ENCODE measurements at places on chromosomes 5 and 9.

DNA sequence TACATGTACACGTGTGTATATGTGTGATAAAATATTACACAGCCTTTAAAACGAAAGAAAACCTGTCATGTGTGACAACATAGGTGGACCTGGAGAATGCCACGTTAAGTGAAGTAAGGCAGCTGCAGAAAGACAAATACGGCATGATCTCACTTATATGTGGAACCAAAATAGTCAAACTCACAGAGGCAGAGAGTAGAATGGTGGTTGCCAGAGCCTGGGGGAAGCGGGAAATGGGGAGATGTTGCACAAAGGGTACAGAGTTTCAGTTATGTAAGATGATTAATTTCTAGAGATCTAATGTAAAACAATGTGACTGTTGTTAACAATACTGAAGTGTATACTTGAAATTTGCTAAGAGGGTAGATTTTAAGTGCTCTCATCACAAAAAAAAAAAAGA lies 34.8 kb downstream of the ADAMTS12 start:
- DNase-seq: no peak

GRCh38 chr5:157855404-157855994 lies 3.4 kb downstream of the CLINT1 start:
- peak; percentile 60 for DNase-seq

DNA sequence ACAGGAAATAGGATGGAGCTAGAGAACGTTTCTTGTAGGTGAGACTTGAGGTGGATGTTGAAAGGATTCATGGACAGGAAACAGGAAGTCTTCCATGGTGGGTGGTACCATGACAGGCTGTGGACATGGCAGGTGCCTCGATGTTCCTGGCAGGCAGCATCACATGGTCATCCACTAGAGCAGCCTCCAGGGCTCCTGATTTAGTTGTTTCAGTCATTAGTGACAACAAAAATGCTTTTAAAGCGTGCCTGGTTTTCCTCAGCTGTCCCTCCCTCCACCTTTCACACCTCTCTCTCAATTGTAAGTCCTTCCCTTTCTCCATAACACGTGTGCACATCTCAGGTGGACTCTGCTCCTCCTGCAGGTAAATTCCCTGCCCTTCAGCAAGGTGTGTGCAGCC lies 25.2 kb upstream of the ASPN start:
- DNase-seq: no peak

DNA sequence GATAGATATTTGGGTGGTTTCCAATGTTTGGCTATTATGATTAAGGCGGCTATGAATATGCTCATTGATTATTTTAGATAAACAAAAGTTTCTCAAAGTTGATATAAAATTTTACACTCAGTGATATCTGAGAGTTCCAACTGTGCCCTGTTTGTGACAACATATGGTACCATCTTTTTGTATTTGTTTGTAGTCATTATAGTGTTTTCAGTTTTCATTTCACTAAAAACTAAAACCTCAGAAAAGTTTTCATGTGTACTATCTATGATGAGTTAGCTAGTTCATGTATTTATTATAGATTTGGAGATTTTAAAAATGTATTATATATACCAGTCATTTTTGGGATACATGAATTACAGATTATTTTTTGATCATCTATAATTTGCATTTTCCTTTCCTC lies 1111.4 kb downstream of the CDH18 start:
- DNase-seq: no peak

GRCh38 chr9:91789941-91790340 lies 160.1 kb downstream of the ROR2 start:
- DNase-seq: no peak

GRCh38 chr5:56080375-56081052 lies 85.8 kb upstream of the IL6ST start:
- DNase-seq: no peak

DNA sequence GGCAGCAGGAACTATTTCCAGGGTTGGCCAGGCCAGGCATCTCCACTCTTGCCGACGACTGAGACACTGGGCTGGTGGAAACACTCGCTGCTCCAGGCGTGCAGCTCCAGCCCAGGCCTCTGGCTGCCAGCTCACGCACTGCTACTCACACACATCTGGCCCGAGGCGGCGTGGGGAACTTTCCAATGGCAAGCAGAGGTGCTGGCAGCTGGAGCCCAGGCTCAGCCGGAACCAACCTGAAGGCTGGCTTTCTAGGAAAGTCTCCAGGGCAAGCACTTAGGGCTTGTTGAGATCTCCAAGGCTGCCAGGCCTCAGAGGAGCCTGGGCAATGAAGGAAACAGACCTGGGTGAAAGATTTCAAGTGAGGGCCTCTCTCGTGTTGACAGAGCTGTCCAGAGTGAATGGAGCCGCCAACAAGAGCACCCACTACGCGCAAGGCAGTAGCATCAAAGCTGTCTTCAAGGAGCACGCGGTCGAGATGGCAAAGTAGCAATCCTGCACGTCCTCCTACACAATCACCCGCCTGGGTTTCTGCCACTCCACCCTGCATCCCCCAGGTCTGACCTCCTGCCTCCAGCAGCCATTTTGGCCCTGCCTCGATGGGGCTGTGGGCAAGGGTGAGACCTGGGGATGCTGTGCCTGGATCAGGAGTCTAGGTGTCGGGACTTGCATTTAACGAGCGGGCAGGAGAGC lies 14.4 kb downstream of the SH3PXD2B start:
- DNase-seq: no peak

DNA sequence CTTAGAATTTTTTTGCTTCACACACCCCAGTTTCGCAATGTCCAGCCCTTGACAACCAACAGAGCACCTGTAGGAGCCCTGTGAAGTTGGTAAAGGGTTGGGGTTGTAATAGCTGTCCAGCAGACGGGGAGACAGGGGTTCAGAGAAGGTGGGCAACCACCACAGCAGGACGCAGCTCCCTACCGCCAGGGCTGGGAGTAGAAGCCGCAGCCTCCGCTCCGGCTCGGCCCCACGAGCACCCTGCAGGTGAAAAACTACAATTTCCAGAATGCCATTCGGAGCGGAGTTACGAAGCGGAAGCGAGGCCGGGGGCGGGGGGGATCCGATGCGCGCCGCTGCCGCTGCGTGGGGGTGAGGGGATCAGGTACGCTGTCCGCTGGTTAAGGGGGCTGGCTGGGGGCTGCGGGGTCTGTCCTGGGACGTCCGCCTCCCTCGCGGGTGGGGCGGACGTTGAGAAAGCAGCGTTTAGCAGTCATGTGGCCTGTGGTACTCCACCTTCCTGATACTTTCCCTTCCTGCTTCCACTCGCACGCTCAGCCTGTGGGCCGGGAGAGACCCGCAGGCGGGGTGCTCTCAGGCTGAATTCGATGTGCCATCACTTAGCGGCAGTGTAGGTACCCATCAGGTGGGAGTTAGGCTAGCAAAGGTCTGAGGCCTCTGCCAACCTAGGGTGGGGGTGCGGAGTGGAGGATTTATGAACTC lies at the start of gene TRMT10B:
Gene TRMT10B, plus strand, starts transcription at position 317 of the 702 bp plus-strand sequence. CDS start 8,127 bp downstream, outside the sequence.
- peak; percentile 74 for DNase-seq

DNA sequence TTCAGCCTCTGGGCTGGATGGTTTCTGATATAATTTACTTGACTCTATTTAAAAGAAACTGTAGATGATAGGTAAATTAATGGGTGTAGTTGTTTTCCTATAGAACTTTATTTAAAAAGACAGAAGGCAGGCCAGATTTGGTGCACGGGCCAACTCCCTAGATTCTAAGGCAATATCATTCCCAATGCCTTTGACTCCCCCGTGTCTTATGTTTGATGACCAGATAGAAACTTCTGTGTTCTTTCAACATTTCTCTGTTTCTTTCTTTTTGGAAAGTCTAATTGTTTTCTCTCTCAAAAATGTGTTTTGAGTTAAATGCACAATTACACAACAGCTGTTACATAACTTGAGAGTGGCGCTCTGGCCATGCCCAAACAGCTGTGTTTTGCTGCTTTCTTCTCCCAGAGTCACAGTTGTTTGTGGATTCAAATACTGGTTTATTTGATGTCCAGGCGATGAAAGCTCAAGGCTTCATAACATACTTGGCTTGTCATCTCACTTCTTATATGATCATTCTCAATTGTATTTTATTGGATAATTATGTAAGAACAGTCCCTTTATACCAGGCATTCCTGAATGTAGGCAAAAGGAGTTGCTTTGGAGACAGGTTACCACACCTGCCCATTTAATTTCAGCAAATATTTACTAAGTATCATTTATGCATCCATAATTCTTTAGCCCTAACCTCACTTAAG lies 1.7 kb upstream of the ALDH1A1 start:
- no peak for DNase-seq

GRCh38 chr9:113461943-113462342 lies 1.6 kb upstream of the RGS3 start:
- DNase-seq: no peak

GRCh38 chr9:125633116-125633745 lies 73.8 kb downstream of the MAPKAP1 start:
- no peak for DNase-seq

- DNase-seq: no peak
Measured at GRCh38 chr5:56155992-56156584, 77.0 kb downstream of the ANKRD55 start.

DNA sequence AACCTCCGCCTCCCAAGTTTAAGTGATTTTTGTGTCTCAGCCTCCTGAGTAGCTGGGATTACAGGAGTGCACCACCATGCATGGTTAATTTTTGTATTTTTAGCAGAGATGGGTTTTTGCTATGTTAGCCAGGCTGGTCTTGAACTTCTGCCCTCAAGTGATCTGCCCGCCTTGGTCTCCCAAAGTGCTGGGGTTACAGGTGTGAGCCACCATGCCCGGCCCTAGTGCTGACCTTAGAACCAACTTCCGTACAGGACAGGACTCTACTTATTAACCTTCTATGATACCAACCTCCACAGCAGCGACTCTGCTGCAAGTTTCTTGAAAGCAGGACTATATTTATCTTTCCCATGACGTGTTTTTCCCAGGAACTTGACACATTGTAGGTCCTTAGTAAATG lies 176.9 kb downstream of the RGS3 start:
- no peak for DNase-seq

DNA sequence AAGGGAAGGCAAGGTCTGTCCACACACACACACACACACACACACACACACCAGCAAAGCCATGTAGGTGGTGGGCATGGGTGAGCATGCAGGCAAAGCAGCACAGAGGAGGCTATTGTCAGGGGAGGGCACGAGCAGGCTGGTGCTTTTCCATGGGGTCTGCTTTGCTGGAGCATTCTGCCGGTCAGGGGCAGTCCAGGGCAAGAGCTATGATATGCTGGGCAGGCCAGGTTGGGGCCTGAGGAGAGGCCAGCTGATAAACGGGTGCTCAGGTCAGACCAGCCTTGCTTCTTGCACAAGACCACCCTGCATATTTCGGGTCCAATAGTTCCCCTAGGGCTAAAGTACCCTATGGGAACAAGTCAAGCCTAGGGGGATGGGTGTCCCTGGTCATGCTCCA lies 253.9 kb upstream of the DMAC1 start:
- no peak for DNase-seq

DNA sequence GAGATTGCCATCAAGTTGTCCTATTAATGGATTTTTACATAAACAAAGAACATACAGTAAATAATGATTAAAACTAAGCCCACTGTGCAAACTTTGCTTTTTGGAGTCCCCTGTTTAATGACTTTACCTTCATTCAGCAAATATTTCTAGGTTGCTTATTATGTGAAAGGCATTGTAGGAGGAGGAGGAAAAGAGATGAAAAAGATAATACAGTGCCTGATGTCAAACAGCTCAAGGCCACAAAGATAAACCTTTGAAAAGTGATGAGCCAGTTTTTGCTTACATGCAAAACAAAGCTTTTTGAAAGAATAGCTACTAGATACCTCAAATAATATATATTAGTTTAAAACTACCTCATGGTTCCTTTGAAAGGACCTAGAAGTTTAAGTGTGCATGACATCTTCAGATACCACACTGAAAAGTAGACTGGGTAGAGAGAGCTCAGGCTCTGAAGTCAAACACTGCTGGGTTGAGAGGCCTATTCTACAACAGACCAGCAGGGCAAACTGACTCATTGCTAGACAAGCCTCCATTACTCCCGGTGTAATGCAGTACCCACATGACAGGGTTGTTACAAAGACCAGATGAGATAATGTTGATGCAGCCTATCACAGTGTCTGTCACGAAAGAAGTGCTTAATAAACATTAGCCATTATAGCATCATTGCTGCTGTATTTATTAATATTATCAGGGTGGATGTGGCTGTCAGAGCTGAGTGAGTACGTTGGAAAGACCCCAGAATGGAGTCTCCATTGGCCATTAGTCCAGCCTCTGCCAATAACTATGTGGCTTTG lies 11.8 kb downstream of the DEPDC1B start:
- DNase-seq: peak; percentile 41

GRCh38 chr5:77143998-77144836 lies 57.1 kb upstream of the ZBED3 start:
- peak; percentile 64 for DNase-seq

DNA sequence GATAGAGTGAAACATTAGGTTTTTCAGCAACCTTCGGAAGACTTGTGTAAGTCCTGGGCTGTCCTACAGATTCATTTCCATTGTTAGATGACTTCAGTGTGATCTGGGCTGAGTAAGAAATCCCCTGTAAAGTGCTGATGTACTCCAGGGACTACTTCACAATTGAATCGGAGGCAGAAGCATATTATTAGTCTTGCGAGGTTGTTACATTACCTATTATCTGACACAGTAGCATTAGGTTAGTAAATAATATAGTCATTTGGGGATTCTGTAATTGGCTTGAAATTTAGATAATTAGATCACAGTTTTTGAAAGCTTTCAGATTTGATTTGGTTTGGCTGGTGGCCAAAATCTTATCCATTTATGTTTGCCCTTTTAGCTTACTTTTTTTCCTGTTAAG lies 62.4 kb downstream of the DMRT1 start:
- no peak for DNase-seq

DNA sequence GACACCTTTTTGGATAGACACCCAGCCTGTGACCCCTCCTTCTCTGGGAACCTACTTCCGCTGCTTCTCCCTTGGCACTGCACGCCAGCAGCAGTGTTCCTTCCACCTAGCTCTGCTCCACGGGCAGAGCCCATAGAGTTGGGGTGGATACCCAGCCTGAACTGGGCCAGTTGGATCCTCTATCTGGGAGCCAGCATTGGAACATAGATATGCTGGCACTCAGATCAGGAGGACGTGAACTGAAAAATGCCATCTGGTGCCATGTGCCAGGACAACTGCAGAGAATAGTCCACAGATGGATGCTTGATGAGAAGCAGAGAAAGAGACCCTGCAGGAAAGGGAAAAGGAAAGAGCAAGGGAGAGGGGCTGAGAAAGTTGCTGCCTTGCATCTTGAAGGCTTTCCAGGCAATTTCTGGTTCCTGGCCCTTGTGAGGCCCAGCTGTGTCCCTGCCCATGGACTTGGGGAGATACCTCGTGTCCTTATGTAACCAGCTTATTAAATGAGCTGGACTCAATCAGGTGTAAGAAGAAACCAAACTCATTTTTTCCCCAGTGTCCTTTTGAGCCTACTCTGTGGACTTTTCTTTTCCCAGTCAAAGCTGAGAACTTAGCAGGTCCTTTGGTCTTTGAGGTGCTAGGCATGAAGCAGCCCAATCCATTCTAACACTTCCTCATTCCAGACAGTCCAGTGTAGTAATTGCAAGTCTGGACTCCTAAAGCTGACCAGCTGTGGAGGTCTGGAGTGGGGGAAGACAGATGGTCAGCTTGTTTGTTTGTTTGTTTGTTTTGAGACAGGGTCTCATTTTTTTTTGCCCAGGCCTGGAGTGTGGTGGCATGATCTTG lies 39.1 kb downstream of the ANGPTL2 start:
- no peak for DNase-seq

All from NAMALWA (cell line).